ENCODE measurements at places on chromosomes 2 and 18. TPM values are rescaled to one million over a fixed set of nuclear protein-coding genes. Genes with fewer than 3 reads are reported as not detected.

The POMC gene
- total RNA-seq, result 2.2 TPM

GRCh38 chr2:67613227-67613626 lies 216.1 kb downstream of the ETAA1 start:
- no peak overlapping the region for H3K4me3 ChIP-seq
- no peaks in the 10 kb centered on the region for H3K27me3 ChIP-seq
- DNase-seq, result no peak
- H3K4me1 ChIP-seq, result no peaks in the 10 kb centered on the region

- H3K36me3 ChIP-seq, result no peaks in the 10 kb centered on the region
- no peak for DNase-seq
- H3K4me3 ChIP-seq, result no peak overlapping the region
- H3K27me3 ChIP-seq, result no peaks in the 10 kb centered on the region
These were observed 1324.5 kb upstream of the DDX18 start for GRCh38 chr2:116489944-116490343.

The TLX2 gene
- total RNA-seq, result 0.17 TPM

The MYO7B gene
- total RNA-seq, result not detected

DNA sequence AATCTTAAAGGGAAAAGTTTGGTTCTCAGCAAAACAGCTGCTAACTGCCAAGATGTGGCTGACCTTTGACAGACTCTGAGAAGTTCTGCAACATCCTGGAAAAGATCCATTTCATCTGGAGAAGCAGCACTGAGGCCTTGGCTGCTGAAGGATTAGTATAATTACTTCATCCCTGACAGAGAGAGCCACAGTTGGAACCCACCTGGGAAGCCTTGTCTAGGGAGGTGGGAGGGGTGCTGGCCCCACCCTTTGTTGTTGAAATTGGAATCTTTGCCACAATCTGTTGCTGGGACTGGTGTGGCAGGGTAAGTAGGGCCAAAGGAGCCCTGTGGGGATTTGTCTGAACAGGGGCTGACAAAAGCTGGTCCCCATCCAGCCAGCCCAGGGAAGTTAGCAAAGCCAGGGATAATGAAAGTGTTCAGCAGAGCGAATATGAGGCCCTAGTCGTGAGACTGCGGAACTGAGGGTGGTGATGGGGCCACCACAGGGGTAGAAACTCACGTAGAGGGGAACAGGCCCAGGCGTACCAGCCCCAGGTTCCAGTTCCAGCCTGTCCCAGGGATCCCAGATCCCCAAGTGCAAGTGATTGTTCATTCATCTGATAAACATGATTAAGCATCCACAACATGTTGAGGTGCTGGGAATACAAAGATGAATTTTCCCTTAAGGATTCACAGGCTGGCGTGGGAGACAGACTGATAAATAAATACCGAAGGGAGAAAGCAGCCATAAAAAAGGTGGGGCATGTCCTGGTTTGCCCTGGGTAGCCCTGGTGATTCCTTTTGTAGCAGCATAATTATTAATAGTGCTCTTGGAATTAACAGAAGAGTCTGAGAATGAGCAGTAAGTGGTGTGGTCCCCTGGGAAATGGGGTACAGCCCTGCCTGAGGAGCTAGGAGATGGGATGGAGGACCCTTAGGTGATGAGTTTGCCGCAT lies 60.0 kb downstream of the MYO1B start:
- no peaks in the 10 kb centered on the region for H3K36me3 ChIP-seq
- peaks cover 9% of the 10 kb centered on the region for H3K4me1 ChIP-seq
- no peak overlapping the region for H3K27ac ChIP-seq
- no peak for DNase-seq
- no peaks in the 10 kb centered on the region for H3K27me3 ChIP-seq

The BCL2L11 gene
- 22.9 TPM for total RNA-seq

The DSG3 gene
- 0.07 TPM for total RNA-seq

Measured in H1 (cell line).